ENCODE measurements at places on chromosomes 4 and X.
A peak's percentile ranks its signal among the peaks of the same experiment; 100 is the strongest.

- no peak for DNase-seq
Measured at GRCh38 chr4:1783970-1784369, 9.1 kb upstream of the FGFR3 start.

DNA sequence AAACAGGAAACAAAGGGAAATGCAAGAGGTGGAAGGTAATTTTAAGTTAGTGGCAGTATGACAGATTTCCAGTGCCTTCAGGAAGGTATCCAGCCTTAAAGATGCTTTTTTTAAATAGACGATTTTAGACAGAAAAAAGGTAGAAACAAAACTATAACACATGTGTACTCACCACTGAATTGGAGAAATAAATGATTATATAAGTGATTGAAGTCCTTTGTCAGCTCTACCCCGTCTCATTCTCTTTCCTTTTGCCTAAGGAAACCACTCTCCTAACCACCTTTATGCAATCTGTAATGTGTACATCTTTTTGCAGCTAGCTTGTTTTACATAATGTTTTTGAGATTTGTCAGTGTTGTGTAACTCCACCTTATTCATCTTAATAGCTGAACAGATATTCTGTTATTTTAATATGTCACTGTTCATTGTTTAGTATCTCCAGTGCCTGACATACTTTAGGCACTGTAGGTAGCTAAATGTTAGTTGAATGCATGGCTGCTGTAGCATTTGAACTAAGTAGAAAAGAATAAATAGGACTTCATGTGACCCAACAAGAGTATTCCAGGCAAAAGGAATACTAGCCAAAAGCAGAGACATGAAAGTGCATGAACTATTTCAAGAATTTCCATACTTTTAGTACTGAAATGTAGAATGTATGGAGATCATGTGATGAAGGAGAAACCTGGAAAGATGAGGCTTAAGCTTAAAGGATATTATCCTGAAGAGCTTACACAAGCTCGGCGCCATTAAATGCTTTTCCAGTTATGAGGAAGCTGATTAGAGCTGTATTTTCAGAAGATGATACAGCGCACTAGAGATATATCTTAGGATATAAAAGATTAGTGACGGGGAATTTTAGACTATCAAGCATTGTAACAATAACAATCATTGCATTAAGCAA is 865 bp downstream of the FAM200B start:
- peak; percentile 23 for DNase-seq

DNA sequence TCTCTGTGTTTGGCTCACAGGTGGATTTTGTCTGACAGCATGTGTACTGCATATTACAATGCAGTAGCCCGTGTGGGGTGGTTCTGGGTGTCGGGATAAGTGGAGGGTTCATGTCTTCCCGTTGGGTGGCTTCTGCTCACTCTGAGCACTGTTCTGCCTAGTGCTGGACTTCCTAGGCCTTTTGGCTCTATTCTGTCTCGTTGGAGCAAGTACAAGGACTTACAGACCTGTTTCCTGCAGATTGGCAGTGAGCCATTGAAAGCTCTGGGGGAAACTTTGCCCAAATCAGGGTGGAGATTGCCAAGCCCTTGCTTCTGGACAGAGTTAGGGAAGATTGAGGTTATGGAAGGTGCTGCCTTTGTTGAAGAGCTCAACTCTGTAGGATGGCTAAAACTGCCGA is 91.1 kb upstream of the SLC4A4 start:
- no peak for DNase-seq

GRCh38 chr4:88709989-88710388 is 12.4 kb upstream of the NAP1L5 start:
- DNase-seq, result no peak

GRCh38 chr4:141565379-141566089 is 70.8 kb upstream of the IL15 start:
- no peak for DNase-seq

- DNase-seq, result no peak
Measured at GRCh38 chr4:168844353-168845049, 165.6 kb downstream of the CBR4 start.

DNA sequence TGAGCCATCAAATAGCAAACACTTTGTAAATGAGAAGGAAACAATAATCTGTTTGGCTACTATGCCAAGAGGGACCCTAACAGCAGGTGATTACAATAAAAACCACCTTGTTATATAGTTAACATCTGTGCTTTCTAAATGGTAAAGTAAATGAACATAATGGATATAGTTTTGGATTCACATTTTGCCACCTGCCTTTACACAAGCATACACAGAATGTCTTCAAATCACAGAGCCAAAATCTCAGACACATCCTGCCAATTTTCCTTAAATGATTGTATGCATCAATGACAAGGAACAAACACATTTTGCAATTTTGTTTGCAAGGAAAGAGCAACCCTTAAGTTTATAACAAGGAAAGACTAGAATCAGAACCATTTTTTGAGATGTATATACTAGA is 334.2 kb downstream of the FSTL5 start:
- DNase-seq, result no peak

- no peak for DNase-seq
Measured at GRCh38 chrX:652341-652741, 21.8 kb downstream of the SHOX start.

DNA sequence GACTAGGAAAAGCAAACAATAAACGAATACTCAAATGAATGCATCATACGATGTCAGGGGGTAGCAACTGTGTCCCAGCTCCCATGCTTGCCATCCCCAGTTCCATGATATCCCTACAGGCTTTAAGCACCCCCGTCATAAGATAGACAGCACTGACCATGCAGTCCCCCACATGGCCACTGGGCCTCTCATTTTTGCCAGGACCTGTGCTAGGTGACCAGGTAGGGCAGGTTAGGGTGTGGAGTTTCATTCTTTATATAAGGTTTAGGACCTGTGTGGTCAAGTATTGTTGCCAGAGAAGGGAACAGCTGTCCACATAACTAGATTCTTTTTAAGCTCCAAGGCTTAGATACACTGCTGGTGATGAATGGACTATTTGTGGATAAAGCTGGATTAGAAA is 9.7 kb downstream of the PPEF2 start:
- no peak for DNase-seq

DNA sequence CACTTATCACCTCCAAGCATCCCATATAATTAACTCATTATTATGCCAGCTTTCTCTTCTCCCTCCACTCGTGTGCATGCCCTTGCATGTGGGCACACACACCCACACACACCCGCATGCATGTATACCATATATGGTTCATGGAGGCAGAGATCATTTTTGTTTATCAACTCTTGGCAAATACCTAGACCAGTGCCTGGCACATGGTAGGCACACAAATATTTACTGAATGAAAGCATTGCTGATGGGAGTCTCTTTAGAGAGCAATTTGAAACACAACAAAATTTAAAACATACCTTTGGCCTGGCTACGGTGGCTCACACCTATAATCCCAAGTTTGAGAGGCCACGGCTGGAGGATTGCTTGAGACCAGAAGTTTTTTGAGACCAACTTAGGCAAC is 51.1 kb upstream of the SLC10A4 start:
- no peak for DNase-seq

- no peak for DNase-seq
Measured at GRCh38 chr4:99029018-99029735, 33.7 kb downstream of the METAP1 start.

- no peak for DNase-seq
Measured at GRCh38 chr4:114208574-114209151, 229.2 kb upstream of the ARSJ start.

DNA sequence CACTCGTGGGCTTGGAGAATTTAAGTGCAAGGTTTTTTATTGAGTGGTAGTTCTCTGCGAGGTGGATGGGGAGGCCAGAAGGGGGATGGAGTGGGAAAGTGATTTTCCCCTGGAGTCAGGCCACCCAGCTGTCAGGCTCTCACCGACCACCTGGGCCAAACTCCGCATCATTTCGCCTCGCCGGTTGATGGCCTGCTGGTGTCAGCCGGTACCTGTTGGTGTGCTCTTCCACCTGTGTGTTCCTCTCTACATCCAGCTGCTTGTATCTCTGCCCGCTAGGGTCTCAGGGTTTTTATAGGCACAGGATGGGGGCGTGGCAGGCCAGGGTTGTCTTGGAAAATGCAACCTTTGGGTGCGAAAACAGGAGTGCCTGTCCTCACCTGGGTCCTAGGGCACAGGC is 200.9 kb downstream of the DACH2 start:
- DNase-seq, result no peak

- DNase-seq, result peak; percentile 46
Measured at GRCh38 chr4:147019091-147019490, 73.4 kb upstream of the TTC29 start.

DNA sequence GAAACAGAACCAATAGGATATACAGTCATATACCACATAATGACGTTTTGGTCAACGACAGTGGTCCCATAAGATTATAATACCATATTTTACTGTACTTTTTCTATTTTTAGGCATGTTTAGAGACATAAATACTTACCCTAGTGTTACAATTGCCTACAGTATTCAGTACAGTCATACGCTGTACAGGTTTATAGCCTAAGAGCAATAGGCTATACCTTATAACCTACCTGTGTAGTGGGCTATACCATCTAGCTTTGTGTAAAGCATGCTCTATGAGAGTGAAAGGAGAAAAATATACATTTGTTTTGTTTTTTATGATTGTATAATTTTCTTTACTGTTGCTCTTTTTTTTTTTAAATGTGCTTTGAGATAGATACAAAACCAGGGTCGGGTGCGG is 52.0 kb upstream of the PABPC1L2A start:
- DNase-seq, result no peak

DNA sequence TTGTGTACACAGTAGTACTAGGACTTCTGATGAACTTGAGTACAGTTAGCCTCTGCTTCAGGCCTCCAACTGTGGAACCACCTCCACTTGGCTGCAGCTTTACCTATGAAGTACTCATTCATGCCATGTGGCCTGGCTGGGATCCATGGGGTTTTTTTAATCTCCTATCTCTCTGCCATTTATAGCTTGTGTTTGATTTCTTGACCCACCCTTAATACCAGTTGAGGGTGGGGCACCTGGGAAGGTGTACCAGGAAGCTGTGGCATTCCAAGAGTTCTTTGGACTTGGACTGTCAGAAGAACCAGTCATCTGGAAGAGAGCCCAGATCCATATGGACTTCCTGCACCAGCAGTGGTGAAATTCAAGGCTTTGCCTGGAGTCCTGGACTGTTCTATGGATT is 230.1 kb downstream of the SHROOM3 start:
- DNase-seq, result no peak

- DNase-seq, result no peak
Measured at GRCh38 chr4:139738846-139739613, 73.4 kb downstream of the MGST2 start.

- DNase-seq, result no peak
Measured at GRCh38 chr4:134178706-134179105, 22.9 kb downstream of the PABPC4L start.

GRCh38 chrX:103913356-103914020 is 48.9 kb upstream of the TMSB15B start:
- DNase-seq, result no peak

- DNase-seq, result no peak
Measured at GRCh38 chr4:179569549-179569948, 2127.3 kb upstream of the AGA start.

GRCh38 chrX:22730542-22730941 is 269.2 kb upstream of the DDX53 start:
- DNase-seq, result no peak

GRCh38 chrX:108219949-108220601 is 128.5 kb downstream of the ATG4A start:
- DNase-seq, result no peak

Measured in suppressor macrophage (primary cell).